ENCODE measurements at places on chromosomes 13 and 19. TPM values are rescaled to one million over a fixed set of nuclear protein-coding genes. Genes with fewer than 3 reads are reported as not detected.

The FUT3 gene
- 0.15 TPM for polyA plus RNA-seq

The FBN3 gene
- polyA plus RNA-seq, result 64.1 TPM

The FCAR gene
- polyA plus RNA-seq, result not detected

The ARMC6 gene
- polyA plus RNA-seq, result 87.0 TPM

The STAP2 gene
- polyA plus RNA-seq, result 37.3 TPM

The CEACAM4 gene
- not detected for polyA plus RNA-seq

The MLLT1 gene
- polyA plus RNA-seq, result 27.7 TPM

The PPP1R13L gene
- 20.4 TPM for polyA plus RNA-seq

GRCh38 chr13:35687336-35687735 is 210.8 kb upstream of the MAB21L1 start:
- no peak overlapping the region for H3K4me3 ChIP-seq
- H3K36me3 ChIP-seq, result no peaks in the 10 kb centered on the region
- no peak for DNase-seq
- no peaks in the 10 kb centered on the region for H3K27me3 ChIP-seq
- H3K27ac ChIP-seq, result no peak overlapping the region

DNA sequence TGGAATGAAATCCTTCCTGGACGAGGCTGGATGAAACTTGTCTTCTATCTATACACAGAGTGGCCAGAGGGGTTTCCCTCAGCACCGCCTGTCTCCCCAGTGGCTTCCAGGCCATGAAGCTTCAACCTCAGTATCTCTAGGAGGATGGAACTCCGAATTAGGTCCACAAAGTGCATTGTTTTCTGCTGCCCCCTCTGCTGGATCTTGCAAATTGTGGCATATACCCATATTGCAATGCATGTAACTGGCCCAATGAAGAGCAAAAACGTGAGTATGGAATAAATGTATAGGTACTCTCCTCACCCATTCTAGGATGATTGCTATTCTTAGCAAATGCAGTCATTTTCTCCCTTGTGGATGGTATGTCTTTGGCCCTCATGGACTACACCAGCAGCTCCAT is 14.7 kb upstream of the LILRB4 start:
- no peaks in the 10 kb centered on the region for H3K4me1 ChIP-seq
- no peaks in the 10 kb centered on the region for H3K36me3 ChIP-seq
- H3K27me3 ChIP-seq, result no peaks in the 10 kb centered on the region

GRCh38 chr13:35387682-35388250 is 88.7 kb downstream of the MAB21L1 start:
- DNase-seq, result no peak
- no peak overlapping the region for H3K27ac ChIP-seq
- H3K4me3 ChIP-seq, result no peak overlapping the region
- H3K36me3 ChIP-seq, result no peaks in the 10 kb centered on the region

- no peaks in the 10 kb centered on the region for H3K4me1 ChIP-seq
- no peaks in the 10 kb centered on the region for H3K27me3 ChIP-seq
- DNase-seq, result no peak
- no peaks in the 10 kb centered on the region for H3K36me3 ChIP-seq
Measured at GRCh38 chr13:103517066-103517767, 451.0 kb upstream of the SLC10A2 start.

DNA sequence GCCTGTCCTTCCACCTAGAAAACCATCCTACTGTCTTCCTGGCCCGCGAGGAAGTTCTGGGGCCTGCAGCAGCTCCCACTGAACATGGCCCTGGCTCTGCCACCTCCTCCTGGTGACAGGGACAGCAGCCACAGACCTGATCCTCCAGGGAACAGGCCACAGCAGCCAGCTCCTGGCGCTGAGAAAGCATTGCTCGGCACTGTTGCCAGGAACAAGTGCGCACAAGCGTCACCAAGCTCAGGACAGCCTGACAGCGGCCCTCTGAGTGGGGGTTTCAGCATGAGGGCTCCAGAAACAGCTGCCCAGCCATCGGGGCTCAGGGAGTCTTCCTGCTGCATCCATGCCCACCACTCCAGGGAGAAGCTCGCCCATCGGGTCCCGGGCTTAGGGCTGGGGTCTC is 21.9 kb downstream of the AP3D1 start:
- H3K4me1 ChIP-seq, result no peaks in the 10 kb centered on the region
- no peak overlapping the region for H3K4me3 ChIP-seq
- H3K27me3 ChIP-seq, result no peaks in the 10 kb centered on the region

DNA sequence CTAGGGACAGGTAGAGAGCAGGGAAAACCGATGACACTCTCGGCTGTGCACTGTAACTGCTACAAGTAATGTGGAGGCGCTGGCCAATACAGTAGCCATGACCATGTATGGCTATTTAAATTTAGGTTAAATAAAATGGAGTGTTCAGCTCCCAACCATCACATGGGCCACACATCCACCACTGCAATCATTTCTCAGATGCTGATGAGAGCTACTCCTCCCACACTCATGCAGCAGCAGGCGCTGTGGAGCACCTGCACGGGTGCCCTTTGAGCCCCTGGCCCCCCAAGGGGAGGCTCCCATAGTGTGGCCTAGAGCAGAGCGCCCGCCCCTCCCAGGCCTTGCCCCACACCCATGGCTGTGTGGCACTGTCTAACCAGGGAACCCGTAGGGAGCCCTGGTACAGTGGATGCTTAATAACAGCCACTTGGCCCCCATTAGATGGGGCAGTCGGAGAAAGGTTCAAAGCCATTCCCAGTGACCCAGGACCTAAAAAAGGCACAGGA is 6.0 kb downstream of the ACP4 start:
- no peak overlapping the region for H3K4me3 ChIP-seq
- no peak overlapping the region for H3K27ac ChIP-seq
- no peak for DNase-seq
- H3K27me3 ChIP-seq, result no peaks in the 10 kb centered on the region

GRCh38 chr19:42433503-42434260 is 6.5 kb upstream of the LIPE start:
- H3K4me3 ChIP-seq, result no peak overlapping the region
- no peaks in the 10 kb centered on the region for H3K36me3 ChIP-seq
- H3K27me3 ChIP-seq, result no peaks in the 10 kb centered on the region

DNA sequence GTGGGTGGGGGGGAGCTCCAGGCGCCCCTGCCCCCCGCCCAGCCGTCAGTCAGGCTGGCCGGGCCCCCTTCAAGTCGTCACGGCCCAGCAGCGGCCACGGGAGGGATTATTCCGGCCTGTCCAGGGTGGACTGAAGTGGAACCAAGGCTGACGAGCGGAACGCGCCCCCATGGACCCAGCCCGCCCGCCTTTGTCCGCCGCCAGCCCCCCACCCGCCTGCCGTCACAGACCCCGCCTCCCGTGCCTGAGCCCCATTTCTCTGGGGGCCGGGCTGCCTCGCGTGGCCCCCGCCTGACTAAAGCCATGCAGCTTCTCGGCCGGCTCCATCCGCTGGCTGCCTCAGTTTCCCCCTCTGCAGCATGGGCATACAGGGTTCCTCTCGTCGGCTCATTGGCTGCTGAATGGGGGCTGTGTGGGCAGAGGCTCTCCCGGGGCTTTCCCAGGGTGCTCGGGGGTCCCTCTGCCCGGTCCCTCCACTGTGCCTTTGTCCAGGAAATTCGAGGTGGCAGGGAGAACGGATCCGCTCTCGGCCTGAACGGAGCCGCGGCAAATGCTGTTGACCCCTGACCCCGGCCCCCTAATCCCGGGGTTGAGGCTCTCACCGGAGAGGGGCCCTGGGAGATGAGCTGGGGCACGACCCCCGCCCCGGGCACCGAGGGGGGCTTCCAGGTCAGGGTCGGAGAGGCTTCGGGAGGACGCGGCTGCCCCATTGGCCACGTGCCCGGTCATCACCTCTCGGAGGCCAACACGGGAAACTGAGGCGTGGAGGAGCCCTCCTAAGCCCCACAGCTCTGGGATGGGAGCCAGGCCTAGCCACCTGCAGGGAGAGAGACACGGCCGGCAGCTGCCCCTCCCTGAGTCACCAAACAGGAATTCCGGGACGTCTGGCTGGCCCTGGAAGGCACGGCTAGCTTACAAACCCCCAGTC is 27.4 kb downstream of the EFNA2 start:
- H3K27me3 ChIP-seq, result no peaks in the 10 kb centered on the region
- no peak overlapping the region for H3K4me3 ChIP-seq
- H3K27ac ChIP-seq, result no peak overlapping the region
- no peak for DNase-seq

DNA sequence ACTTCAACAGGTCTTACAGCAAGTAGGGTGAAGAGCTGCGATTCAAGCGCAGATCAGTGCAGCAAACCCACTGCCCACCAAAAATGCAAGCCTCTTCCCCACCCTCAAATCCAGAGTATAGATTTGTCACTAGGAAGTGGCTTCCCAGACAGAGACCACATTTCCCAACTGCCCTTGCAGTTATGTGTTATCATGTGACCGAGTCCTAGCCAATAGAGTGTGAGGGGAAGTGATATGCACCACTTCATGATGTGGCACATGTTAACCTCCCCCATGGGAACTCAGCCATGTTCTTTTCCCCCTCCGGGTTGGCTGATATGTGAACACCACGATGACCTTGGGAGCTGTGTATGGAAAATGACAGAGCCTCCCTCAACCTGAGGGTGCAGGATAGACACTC is 50.8 kb downstream of the MBD3L2B start:
- no peaks in the 10 kb centered on the region for H3K27me3 ChIP-seq
- no peak overlapping the region for H3K27ac ChIP-seq
- no peak for DNase-seq
- H3K36me3 ChIP-seq, result no peaks in the 10 kb centered on the region
- no peaks in the 10 kb centered on the region for H3K4me1 ChIP-seq

DNA sequence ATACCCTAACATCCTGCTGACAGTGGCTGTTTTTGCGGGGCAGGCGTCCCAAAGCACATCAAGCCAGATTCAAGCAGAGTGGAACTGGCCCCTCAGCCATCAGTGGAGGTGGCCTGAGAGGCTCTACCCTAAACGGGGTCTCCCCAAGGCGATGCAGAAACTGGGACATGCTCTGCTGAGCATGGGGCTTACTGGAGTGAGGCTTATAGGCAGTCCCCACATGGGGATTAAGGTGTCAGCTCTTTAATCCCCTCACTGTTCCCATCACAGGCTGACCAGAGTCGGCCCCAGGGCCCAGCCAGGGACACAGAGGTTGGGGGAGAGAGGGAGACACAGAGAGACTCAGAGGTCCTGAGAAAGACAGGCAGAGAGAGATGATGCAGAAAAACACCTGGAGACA is 17.0 kb downstream of the CYP2F1 start:
- peaks cover 6% of the 10 kb centered on the region for H3K4me1 ChIP-seq
- no peak for DNase-seq
- H3K27ac ChIP-seq, result no peak overlapping the region
- no peaks in the 10 kb centered on the region for H3K36me3 ChIP-seq

DNA sequence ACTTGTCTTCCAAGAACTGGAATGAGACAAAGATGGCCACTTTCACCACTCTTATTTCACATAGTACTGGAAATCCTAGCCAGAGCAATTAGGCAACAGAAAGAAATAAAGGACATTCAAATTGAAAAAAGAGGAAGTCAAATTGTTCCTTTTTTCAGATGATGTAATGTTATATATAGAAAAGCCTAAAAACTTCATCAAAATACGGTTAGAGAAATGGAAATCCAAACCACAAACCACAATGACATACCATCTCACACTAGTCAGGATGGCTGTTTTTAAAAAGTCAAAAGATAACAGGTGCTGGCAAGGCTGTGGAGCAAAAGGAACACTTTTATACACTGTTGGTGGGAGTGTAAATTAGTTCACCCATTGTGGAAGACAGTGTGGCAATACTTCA is 113.3 kb upstream of the SPRY2 start:
- no peaks in the 10 kb centered on the region for H3K36me3 ChIP-seq
- no peak overlapping the region for H3K4me3 ChIP-seq
- no peaks in the 10 kb centered on the region for H3K4me1 ChIP-seq

GRCh38 chr19:1846517-1847204 is 1.6 kb downstream of the REXO1 start:
- H3K4me3 ChIP-seq, result peak overlapping the region; percentile 87
- no peak overlapping the region for H3K27ac ChIP-seq
- DNase-seq, result no peak

GRCh38 chr13:102758842-102759241 is 14.7 kb downstream of the TEX30 start:
- no peaks in the 10 kb centered on the region for H3K36me3 ChIP-seq
- H3K4me1 ChIP-seq, result no peaks in the 10 kb centered on the region
- no peaks in the 10 kb centered on the region for H3K27me3 ChIP-seq
- H3K4me3 ChIP-seq, result no peak overlapping the region
- H3K27ac ChIP-seq, result no peak overlapping the region

DNA sequence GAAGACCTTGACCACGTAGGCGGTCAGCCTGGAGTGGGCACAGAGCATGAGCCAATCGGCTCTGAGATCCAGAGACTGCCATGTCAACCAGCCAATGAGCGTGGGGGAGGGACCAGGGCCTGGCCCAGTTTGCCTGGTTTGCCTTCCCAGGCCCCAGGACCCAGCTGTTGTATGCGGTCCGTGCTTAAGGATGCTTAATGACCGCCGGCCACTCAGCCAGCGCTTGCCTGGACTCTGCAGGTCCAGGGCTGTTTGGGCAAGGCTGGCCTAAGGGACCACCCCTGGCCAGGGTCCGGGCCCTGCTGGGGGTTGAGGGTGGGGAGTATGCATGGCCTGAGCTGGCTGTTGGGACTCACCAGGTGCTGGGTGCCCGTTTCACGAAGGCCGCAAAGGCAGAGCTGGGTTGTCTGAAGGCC is 23.1 kb upstream of the TNFSF14 start:
- no peak overlapping the region for H3K27ac ChIP-seq
- no peak overlapping the region for H3K4me3 ChIP-seq
- H3K27me3 ChIP-seq, result no peaks in the 10 kb centered on the region

- H3K36me3 ChIP-seq, result no peaks in the 10 kb centered on the region
- DNase-seq, result no peak
- no peaks in the 10 kb centered on the region for H3K27me3 ChIP-seq
- H3K4me3 ChIP-seq, result no peak overlapping the region
- no peaks in the 10 kb centered on the region for H3K4me1 ChIP-seq
Measured at GRCh38 chr13:66559093-66559492, 671.0 kb downstream of the PCDH9 start.

DNA sequence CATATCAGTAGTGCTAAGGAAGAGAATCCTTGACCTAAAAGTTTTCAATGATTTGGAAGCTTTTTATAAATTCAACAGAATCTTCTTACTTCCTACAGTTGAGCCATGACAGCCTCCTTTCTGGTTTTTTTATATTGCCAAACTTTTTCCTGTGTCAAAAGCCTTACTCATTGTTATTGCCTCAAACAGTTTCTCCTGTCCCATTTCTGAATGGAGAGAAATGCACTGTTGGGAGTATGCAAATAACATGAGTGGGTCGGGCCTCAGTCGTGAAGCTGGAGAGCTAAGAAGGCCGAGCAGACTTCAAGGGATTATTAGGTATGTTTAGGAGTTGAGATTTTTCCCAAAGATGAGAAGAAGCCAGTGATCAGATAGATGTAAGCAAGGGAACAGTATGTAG is 766.4 kb upstream of the KLHL1 start:
- no peaks in the 10 kb centered on the region for H3K4me1 ChIP-seq
- no peak overlapping the region for H3K27ac ChIP-seq
- no peak for DNase-seq
- H3K4me3 ChIP-seq, result no peak overlapping the region
- no peaks in the 10 kb centered on the region for H3K36me3 ChIP-seq

- H3K27ac ChIP-seq, result no peak overlapping the region
- DNase-seq, result no peak
- H3K4me1 ChIP-seq, result peaks cover 16% of the 10 kb centered on the region
Measured at GRCh38 chr19:48796298-48797083, 14.3 kb downstream of the BCAT2 start.

- no peak overlapping the region for H3K27ac ChIP-seq
- no peak for DNase-seq
- H3K4me3 ChIP-seq, result no peak overlapping the region
- no peaks in the 10 kb centered on the region for H3K4me1 ChIP-seq
- no peaks in the 10 kb centered on the region for H3K36me3 ChIP-seq
Measured at GRCh38 chr13:70923863-70924752, 815.9 kb upstream of the KLHL1 start.

Measured in H1 (cell line).